G401 (cell line): ENCODE measurements at places on chromosomes 13 and 19.

GRCh38 chr19:16085115-16085514 lies 8.8 kb downstream of the TPM4 start:
- DNase-seq, result no peak

GRCh38 chr13:41456768-41457588 lies at the start of gene RGCC:
Gene RGCC (plus strand): TSS chr13:41457550. CDS start chr13:41457708, 158 bp downstream.
- peak; percentile 28 for DNase-seq

GRCh38 chr19:50000038-50000840 lies 24.9 kb downstream of the VRK3 start:
- DNase-seq, result no peak

GRCh38 chr19:29389495-29389894 lies 136.3 kb upstream of the VSTM2B start:
- peak; percentile 98 for DNase-seq

- DNase-seq, result no peak
These were observed 4.7 kb upstream of the CACTIN start for GRCh38 chr19:3631053-3631861.
